ENCODE measurements at places on chromosomes 12 and 14. TPM values are rescaled to one million over a fixed set of nuclear protein-coding genes. Genes with fewer than 3 reads are reported as not detected.

- H3K36me3 ChIP-seq, result no peaks in the 10 kb centered on the region
- no peaks in the 10 kb centered on the region for H3K27me3 ChIP-seq
- no peak for DNase-seq
- H3K4me1 ChIP-seq, result peaks cover 7% of the 10 kb centered on the region
- no peak overlapping the region for H3K4me3 ChIP-seq
These were observed 326.3 kb downstream of the ZFP36L1 start for GRCh38 chr14:68466491-68466977.

GRCh38 chr12:92558806-92559205 lies 144.0 kb upstream of the PLEKHG7 start:
- H3K27me3 ChIP-seq, result no peaks in the 10 kb centered on the region
- no peak overlapping the region for H3K4me3 ChIP-seq
- no peak overlapping the region for H3K27ac ChIP-seq
- no peaks in the 10 kb centered on the region for H3K36me3 ChIP-seq
- H3K4me1 ChIP-seq, result no peaks in the 10 kb centered on the region

DNA sequence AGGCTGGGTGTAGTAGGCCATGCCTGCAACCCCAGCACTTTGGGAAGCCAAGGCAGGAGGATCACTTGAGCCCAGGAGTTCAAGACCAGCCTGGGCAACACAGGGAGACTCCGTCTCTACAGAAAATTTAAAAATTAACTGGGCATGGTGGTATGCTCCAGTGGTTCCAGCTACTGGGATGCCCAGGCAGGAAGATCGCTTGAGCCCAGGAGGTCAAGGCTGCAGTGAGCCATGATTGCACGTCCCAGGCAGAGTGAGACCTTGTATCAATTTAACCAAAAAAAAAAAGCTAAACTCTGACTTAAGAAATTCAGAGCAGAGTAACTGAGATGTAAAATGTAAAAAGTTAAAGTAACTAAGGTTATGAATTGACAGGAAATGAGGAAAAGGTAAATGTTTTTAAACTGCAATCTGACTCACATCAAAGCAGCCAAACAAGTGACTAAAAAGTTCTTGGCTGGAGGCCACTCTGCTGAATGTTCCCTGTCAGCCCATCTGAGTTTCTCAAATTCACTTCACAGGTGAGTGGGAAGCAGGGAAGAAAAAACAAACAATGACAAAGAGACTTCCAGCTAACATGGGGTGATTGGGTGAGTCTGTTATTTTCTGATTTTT lies 21.3 kb downstream of the PRKD1 start:
- H3K4me3 ChIP-seq, result no peak overlapping the region
- DNase-seq, result no peak
- H3K4me1 ChIP-seq, result no peaks in the 10 kb centered on the region
- H3K36me3 ChIP-seq, result no peaks in the 10 kb centered on the region
- no peak overlapping the region for H3K27ac ChIP-seq

DNA sequence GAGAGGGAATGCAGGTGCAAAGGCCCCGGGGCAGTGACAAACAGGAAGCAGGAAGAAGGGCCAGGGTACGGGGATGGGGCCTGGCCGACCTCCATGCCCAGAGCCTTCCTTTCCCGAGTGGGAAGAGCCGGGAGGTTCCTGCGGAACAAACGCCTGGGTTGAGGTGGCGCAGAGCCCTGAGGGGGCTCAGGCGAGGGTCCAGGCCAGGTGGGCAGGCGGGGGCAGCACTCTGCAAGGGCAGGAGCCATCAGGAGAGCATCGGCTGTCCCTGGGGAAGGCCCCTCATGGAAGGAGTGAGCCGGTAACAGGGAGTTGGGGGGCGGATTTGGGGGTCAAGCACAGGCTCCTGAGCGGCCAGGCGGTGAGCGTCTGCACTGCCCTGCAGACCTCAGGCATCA lies 18.1 kb upstream of the FBRSL1 start:
- no peak for DNase-seq
- H3K27ac ChIP-seq, result no peak overlapping the region
- no peak overlapping the region for H3K4me3 ChIP-seq
- H3K27me3 ChIP-seq, result peaks cover 5% of the 10 kb centered on the region

DNA sequence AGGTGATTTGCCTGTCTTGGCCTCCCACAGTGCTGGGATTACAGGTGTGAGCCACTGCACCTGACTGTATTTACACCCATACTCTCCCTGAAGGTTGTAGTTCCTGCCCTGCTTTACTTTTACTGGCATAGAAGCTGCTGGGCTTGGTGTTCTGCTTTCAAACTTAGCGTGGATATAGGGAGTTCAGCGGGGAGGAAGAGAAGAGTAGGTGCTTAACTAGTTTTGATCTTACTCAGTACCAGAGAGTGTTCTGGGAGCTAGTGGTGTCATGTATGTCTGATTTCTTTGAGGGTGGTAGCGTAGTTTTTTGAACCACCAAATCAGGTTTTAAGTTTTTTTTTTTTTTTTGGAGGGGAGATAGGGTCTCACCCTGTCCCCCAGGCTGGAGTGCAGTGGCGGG lies 13.8 kb downstream of the RCOR1 start:
- H3K27ac ChIP-seq, result no peak overlapping the region
- H3K4me3 ChIP-seq, result no peak overlapping the region
- no peaks in the 10 kb centered on the region for H3K36me3 ChIP-seq

DNA sequence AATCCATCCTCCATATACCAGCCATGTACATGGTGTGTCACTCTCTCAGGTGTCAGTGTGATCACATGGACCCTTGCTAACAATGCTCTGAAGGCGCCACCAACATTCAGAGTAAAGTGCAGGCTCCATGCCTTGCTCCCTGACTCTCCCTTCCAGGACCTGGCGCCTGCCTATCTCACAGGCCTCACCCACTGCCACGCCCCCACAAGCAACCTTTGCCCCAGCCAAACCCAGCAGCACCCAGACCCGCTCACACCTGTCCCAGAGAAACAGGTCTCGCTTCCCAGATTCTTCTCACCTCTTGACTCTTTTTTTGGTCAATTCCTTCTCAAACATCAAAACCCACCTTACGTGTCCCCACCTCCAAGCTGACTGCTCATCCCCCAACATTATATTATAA lies 52.3 kb downstream of the KCNK10 start:
- H3K4me1 ChIP-seq, result no peaks in the 10 kb centered on the region
- H3K27ac ChIP-seq, result no peak overlapping the region
- H3K4me3 ChIP-seq, result no peak overlapping the region
- H3K27me3 ChIP-seq, result no peaks in the 10 kb centered on the region
- H3K36me3 ChIP-seq, result no peaks in the 10 kb centered on the region

DNA sequence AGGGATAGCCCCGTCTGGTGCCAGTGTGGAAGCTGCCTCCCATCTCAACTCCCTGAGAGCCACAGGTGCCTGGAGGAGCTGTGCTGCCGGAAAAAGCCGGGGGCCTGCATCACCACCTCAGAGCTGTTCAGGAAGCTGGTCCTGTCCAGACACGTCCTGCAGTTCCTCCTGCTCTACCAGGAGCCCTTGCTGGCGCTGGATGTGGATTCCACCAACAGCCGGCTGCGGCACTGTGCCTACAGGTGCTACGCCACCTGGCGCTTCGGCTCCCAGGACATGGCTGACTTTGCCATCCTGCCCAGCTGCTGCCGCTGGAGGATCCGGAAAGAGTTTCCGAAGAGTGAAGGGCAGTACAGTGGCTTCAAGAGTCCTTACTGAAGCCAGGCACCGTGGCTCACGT lies 25.5 kb upstream of the P2RX4 start:
- H3K36me3 ChIP-seq, result no peaks in the 10 kb centered on the region
- no peaks in the 10 kb centered on the region for H3K4me1 ChIP-seq
- no peak for DNase-seq
- H3K27ac ChIP-seq, result no peak overlapping the region
- H3K4me3 ChIP-seq, result no peak overlapping the region

GRCh38 chr14:92696366-92696765 lies 52.1 kb downstream of the LGMN start:
- H3K27me3 ChIP-seq, result no peaks in the 10 kb centered on the region
- no peak overlapping the region for H3K4me3 ChIP-seq
- DNase-seq, result no peak
- no peaks in the 10 kb centered on the region for H3K4me1 ChIP-seq

Gene KLHL33
- total RNA-seq, result 2.1 TPM

Gene ADAM20
- 4.5 TPM for total RNA-seq

DNA sequence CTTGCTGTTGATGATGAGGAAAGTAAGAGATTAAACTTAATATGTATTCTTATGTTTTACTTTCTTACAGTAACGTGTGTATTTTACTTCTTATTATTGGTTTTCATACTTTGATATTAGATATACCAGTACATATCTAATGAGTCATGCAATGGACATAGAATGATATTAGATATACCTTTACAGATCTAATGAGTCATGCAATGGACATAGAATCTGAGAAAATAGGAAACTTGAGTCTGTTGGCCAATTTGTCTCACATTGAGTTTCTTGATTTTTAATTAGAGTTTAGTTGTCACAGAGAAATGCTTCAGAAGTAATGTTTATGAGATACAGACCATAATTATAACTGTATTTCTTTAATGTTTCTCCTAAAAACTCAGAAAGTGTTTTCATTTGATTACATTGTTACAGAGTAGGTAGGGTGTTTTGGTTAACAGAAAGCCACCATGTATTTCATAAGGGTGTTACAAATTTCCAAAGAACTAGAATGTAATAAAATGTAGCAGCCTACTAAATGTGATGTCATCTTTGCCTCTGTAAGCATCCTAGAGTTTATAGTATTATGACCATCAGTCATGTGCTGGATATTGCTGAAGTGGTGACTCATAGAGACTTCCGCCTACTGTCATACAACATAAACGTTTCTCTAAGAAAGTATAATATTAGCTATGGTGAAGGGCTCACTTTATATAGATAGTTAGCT lies 3.0 kb downstream of the GAS2L3 start:
- no peak overlapping the region for H3K27ac ChIP-seq
- DNase-seq, result no peak
- no peaks in the 10 kb centered on the region for H3K36me3 ChIP-seq
- H3K4me1 ChIP-seq, result peaks cover 6% of the 10 kb centered on the region
- no peaks in the 10 kb centered on the region for H3K27me3 ChIP-seq

- no peaks in the 10 kb centered on the region for H3K36me3 ChIP-seq
- no peak overlapping the region for H3K4me3 ChIP-seq
- H3K4me1 ChIP-seq, result no peaks in the 10 kb centered on the region
These were observed 309.4 kb upstream of the DIO3 start for GRCh38 chr14:101251812-101252442.

- no peak overlapping the region for H3K27ac ChIP-seq
- no peak for DNase-seq
- no peaks in the 10 kb centered on the region for H3K27me3 ChIP-seq
These were observed 333.7 kb downstream of the EGLN3 start for GRCh38 chr14:33617154-33617553.

- H3K27ac ChIP-seq, result no peak overlapping the region
- no peak overlapping the region for H3K4me3 ChIP-seq
- no peaks in the 10 kb centered on the region for H3K36me3 ChIP-seq
- no peaks in the 10 kb centered on the region for H3K27me3 ChIP-seq
- no peak for DNase-seq
These were observed 14.4 kb downstream of the PCNX1 start for GRCh38 chr14:70921669-70922068.

Gene BCL2L14
- not detected for total RNA-seq

Gene TMCC3
- total RNA-seq, result 34.8 TPM

Gene HOXC13
- not detected for total RNA-seq

DNA sequence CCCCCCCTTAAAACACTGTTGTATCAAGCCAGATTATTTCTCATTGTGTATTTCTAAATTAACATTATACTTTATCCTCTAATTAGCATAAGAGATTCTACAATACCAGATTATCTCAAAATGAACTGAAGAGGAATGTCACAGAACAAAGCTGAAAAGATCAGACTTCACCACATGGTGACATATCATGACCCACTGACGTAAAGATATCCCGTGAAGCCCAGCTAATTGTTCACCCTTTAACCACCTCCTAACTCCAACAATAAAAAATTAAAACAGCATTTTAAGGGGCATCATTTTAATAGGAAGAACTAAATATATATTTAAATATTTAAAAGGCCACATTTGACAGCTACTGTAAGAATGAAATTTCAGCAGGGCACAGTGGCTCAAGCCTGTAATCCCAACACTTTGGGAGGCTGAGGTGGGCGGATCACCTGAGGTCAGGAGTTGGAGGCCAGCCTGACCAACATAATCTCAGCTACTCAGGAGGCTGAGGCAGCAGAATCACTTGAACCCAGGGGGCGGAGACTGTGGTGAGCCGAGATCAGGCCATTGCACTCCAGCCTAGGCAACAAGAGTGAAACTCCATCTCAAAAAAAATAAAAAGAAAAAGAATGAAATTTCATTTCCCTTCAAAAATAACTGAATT lies 29.0 kb downstream of the CDK17 start:
- no peaks in the 10 kb centered on the region for H3K36me3 ChIP-seq
- no peak for DNase-seq
- no peaks in the 10 kb centered on the region for H3K27me3 ChIP-seq
- H3K27ac ChIP-seq, result no peak overlapping the region

Gene DAO
- not detected for total RNA-seq

DNA sequence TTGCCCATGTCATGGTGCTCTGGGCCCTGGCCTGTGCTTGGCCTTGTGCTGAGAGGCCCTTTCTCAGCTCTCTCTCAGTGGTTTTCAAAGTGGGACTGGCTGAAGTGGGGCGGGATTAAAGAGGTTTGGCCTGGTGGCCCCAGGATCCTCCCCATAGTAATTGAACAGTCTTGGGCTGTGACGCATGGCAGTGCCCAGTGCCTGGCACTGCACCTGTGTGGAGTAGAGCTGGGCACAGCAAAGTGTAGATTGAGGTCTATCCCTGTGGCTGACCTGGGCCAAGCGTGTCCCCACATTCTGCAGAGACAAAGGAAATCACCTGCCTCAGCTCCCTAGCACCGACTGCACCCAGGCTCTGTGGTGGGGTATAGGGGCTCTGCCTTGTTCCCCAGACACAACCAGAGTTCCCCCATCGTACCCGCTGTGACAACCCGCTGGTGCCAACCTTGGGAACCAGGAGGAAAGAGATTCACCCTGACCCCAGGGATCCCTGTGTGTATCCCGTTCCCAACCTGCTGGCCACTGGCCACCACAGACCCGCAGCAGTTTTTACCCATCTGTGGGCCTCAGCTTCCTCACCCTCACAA lies 9.9 kb upstream of the CYP46A1 start:
- no peak for DNase-seq
- no peak overlapping the region for H3K27ac ChIP-seq
- no peak overlapping the region for H3K4me3 ChIP-seq
- no peaks in the 10 kb centered on the region for H3K4me1 ChIP-seq
- no peaks in the 10 kb centered on the region for H3K27me3 ChIP-seq
- no peaks in the 10 kb centered on the region for H3K36me3 ChIP-seq

- no peaks in the 10 kb centered on the region for H3K27me3 ChIP-seq
- peak overlapping the region; percentile 61 for H3K27ac ChIP-seq
- peak overlapping the region; percentile 34 for H3K4me3 ChIP-seq
These were observed 1.3 kb downstream of the BDKRB2 start for GRCh38 chr14:96205978-96206360.

Gene KRT74
- not detected for total RNA-seq

Gene BEST3
- 0.21 TPM for total RNA-seq
